HCT116 (cell line): ENCODE measurements at places on chromosomes 1 and 21. TPM values are rescaled to one million over a fixed set of nuclear protein-coding genes. Genes with fewer than 3 reads are reported as not detected.

- no peak for DNase-seq
These were observed 12.1 kb downstream of the CLCA2 start for GRCh38 chr1:86436041-86436440.

Gene FCRL5
- total RNA-seq = not detected

GRCh38 chr1:167663002-167663772 is 33.2 kb downstream of the RCSD1 start:
- no peak for DNase-seq

DNA sequence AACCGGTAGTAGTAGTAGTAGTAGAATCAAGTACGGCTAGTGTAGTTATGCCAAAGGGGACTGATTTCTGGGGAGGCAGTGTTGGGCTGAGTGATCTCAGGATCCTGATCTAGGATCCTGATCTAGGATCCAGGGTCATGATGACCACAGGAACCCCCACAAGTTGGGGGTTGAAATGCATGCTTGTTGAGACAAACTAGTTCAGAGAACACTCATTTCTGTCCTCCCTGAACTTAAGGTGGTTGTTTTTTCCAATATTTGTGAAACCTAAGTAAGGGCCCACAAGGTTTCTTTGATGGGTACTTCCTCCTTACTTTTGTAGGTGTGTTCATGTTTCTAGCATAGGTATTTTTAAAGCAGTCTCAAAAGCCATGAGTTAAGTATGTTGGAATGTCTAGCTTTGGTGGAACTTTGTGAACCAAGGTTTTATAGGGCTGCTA is 33.9 kb upstream of the PDC start:
- no peak for DNase-seq

DNA sequence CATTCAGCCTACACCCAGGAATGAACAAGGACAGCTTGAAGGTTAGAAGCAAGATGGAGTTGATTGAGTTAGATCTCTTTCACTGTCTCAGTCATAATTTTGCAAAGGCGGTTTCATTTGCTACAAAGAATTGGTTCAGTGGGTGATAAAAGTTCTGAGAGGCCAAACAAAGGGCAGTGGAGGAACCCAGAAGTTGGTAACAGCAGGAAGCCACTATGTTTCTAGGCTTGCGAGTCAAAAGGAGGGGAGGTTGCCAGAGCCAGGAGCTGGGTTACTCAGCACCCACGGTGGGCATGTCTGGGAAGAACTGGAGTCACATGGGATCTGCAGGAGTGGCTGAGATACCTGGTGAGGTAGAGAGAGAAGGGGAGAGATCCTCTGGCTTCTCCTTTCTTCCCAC is 64.2 kb upstream of the MRPS6 start:
- DNase-seq = no peak

DNA sequence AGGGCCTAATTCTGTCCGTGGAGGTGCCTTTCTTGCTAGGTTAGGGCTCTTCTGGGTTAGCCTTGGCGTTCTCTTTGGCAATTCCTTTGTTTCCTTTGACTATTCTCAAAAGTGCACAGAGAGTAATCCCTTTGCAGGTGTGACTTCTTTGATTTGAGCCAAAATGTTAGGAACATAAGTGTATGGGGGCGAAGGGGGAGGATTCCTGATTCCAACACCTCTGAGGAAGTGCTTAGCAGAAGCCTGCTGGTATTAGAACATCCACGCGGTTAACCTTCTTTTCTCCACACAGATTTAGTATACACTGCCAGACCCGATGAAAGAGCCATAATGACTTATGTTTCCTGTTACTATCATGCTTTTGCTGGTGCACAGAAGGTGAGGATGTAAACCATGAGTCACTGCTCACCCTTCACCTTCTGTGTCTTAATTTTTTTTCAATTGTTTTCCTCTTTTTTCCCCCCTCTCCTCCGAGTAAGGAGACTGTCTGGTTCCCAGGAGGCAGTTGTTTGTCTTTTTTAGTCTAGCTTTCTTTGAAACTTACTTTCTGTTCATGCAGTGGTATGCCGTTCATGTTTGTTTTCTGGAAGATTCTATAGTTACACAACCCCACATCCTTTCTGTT is 48.0 kb downstream of the ACTN2 start:
- DNase-seq = no peak

- peak; percentile 6 for DNase-seq
These were observed 394.8 kb downstream of the PRDM2 start for GRCh38 chr1:14094611-14095400.

DNA sequence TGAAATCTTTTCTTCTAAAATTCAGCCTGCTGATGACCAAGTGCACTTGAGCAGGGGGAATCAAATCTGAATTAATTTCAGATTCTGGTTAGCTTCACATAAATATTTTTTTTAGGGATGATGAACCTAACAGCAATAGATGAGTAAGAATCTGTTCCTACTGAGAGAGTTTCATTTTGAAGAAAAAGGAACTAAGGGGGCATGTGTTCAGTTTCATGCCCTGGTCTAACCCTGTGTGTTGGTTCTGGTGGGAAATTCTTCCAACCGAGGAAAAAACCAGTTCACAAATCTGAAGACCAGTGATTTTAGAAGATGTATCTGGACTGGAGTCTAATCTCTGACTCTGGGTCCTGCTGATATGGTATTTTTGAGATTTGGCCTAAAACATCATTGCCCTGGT is 13.7 kb downstream of the SELL start:
- no peak for DNase-seq

Gene LRRIQ3
- total RNA-seq = 1.1 TPM

Gene ITGB3BP
- total RNA-seq = 50.2 TPM

DNA sequence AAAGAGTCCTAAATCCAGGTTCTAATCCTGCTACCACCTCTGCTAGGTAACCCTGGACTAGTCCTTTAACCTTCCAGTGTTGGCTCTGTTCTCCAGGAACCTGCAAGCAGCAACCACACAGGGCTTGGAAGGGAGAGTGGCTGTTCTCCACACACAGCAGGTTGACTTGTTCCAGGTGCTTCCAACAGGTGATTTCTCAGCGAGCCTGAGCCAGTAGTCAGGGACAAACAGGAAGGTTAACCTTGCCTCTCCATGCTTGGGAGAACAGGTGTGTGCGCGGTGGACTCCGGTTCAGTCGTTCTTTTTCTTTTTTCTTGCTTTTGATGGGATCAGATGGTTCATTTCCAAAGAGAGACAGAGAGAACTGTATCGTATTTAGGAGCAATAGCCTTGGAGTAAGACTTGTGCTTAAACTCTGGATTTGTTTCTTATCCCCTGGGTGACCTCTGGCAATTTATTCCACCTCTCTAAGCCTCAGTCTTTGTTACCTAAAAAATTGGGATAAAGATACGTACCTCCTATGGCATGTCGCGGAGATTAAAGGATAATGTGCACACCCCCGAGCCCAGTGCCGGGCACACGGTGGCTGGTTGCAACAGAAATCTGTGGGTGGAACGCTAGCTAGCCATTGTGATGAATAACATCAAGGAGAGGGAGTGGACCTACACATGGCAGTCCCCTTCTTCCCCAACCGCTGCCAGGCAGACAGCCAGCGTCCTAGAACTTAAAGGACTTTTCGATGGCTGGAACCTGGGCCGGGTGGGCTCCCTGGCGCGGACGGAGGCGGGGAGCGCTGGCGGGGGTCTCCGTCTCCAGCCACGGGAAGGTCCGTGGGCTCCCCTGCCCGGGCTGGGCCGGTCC is 583 bp upstream of the CACHD1 start:
- DNase-seq = no peak

Gene GRIK3
- not detected for total RNA-seq

GRCh38 chr21:34147792-34148418 is 74.5 kb downstream of the MRPS6 start:
- no peak for DNase-seq

DNA sequence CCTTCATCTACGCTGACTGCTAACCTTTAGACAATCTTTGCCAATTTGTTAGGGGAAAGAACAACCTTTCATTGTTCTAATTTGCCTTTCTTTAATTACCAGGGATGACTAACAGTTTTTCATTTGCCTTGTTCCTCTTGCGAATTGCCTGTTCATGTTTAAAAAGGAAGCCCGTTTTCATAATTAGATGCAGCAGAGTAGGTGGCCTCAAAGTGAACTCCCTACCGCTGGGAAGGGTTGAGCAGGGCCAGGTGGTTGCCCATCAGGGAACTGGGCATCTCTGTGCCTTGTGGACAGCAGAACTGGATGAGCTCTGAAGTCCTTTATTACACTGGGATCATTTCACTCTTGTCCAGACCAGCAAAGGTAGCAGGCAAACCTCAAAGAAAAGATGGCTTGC is 59.0 kb downstream of the HIVEP3 start:
- DNase-seq = no peak

DNA sequence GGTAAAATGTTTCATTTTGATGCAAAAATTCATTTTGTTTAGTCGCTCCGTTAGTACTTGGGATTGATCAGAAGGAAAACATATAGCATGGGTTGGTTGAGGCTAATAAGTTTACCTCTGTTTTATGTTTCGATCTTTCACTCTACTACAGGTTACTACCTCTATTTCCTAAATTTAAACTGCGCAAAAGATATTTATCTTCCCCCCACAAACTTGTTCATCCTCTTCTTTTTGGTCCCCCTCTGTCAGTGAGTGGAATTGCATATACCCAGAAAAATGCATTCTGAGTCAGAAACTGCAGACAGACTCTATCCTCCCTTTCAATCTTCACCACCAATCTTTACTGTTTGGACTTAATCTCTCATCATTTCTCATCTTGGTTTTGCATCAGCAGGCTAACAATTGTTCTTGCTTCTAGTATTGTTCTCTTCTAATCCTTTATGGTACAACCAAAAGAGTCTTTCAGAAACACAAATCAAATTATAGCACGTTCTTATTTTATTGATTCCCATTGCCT is 316.0 kb upstream of the ADGRL4 start:
- no peak for DNase-seq

Gene LDLRAP1
- total RNA-seq = 26.0 TPM

GRCh38 chr1:63593886-63594605 is 835 bp downstream of the PGM1 start:
- peak; percentile 67 for DNase-seq

GRCh38 chr1:20840731-20841130 is 53.6 kb upstream of the HP1BP3 start:
- DNase-seq = no peak

Gene LCE3D
- total RNA-seq = not detected

DNA sequence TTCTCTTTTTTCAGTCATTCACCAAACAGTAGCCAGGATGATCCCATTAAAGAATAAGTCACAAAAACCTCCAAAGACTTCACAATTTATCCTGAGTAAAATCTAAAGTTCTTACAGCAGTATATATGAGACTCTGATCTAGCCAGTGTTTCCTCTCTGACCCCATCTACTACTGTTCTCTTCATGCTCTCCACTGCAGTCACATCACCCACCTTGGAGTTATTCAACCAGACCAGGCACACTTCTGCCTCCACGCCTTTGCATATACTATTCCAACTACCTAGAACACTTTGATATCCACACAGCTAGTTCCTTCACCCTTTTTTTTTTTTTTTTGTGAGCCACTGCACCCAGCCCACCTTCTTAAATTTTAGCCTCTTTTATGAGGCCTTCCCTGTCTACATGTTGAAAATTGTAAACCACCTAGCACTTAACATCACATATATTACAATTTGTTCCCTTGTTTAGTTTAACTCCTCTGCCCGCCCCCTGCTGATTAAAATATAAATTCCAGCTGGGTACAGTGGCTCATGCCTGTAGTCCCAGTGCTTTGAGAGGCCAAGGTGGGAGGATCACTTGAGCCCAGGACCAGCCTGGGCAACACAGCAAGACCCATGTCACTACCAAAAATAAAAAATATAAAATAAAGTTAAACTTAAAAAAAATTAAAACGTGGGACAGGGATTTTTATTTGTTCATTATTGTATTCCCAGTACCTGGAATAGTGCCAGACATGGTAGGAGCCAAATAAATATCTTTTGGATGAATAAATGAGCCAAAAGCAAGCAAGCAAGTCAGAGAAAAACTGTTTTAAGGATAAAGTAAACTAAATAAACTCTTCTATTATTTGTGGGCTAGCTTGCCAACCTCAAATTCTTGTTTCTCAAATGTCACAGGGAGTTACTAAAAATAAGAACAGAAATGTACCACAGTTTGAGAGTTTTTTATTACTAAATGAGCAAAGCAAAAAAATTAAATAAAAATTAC is 35.2 kb upstream of the MUTYH start:
- DNase-seq = no peak

Gene LYPD8
- total RNA-seq = not detected

Gene SLC1A7
- not detected for total RNA-seq

DNA sequence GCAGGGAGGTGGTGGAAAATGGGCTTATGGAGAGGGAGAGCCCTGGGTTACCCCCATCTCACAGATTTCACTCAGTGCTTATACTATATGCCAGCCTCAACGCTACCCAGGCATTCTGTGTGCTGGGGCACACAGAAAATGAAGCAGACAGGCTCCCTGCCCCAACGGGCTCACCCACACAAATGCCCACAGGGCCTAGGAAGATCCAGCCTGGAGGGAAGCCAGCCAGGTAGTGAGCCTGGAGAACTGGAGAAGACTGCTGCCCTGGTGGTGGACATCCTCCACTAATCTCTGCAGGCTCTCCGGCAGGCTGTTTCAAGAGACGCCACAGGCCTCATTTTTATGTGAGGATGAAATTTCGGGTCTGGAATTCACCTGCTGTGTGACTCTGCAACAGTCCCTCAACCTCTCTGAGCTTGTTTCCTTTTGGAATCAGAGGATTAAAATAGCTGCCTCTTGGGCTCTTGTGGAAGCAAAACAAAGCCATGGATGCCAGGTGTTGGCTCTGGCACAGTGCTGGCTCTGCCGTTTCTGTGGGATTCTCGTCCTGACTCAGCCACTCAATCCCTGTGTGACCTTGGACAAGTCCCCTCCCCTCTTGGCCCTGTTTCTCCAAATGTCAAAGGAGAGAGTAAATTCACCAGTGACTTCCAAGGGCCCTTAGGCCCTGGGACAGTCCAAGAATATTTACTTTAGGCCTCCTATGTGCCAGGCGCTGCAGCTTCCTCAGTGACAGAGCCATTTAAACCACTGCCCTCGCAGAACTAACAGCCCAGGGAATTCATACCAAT is 3.6 kb downstream of the PAQR7 start:
- DNase-seq = no peak

- no peak for DNase-seq
These were observed 14.1 kb downstream of the KIF26B start for GRCh38 chr1:245168906-245169305.

DNA sequence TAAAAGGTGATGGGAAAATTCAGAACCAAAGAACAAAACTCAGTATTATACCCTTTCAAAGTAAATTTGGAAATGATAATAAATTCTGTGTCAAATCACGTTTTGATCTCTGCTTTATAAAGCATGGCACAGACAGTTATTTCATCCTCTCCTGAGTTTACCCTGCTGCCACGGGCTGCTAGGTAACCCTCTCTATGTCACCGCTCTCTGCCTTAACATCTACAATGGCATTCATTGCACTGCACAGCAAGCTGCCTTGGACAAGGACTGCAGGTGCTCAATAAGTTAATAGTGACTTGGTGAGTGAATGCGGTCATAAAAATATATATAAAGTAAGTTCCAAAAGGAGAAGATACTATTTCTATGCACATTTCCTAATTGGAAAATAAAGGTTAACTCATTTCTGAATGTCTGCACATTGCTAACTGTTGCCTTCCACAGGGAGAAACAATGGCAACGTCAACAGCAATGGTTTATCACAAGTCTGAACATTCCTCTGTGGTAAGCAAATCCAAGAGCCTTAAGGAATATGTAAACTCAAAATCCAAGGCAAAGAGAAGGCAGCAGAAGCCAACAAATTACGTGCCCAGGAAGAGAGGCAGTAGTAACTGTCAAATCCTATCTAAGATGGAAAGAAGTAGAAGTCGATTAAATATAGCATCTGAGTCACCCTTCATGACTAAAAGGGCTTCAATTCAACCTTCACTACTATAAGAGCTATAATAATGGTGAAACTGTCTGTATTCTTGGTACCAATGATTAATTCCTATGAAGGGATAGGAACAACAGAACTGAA is 19.4 kb downstream of the FYB2 start:
- no peak for DNase-seq
